Activated CD8-positive, alpha-beta memory T cell treated with anti-CD3 and anti-CD28 coated beads, Interleukin-2, amount 50 U/mL, for 4 hours (primary cell): ENCODE measurements at places on chromosomes 3 and 15.

GRCh38 chr15:71223516-71223915 is 108.2 kb downstream of the THSD4 start:
- no peak for DNase-seq

DNA sequence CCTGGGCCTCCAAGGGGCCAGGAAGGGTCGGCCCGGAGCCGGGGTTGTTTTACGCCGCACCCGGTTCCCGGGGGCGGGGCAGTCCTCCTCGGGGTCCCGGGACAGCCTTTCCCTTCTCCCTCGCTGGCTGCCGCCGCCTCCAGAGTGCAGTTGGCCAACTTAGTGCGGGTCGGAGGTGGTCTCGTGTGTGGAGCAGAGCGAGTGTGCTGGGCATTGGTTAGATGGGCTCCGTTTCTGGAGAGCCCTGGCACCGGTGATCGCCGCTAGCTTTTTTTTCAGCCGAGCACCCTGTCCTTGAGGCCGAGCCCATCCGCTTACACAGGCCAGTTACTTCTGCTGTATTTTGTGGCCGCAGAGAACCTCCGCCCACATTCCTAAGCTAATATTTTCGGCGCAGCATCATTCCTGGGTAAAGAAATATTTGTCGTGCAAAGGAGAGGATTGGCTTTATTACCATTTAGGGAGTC is 585 bp downstream of the KIF23 start:
- peak; percentile 23 for DNase-seq

GRCh38 chr15:40102897-40103858 is 5.5 kb downstream of the BMF start:
- DNase-seq = no peak

- peak; percentile 28 for DNase-seq
Measured at GRCh38 chr15:56537881-56538280, 72.9 kb upstream of the MNS1 start.
